ENCODE measurements at places on chromosomes 12 and 14.
A peak's percentile ranks its signal among the peaks of the same experiment; 100 is the strongest.

- no peak for DNase-seq
Observed at GRCh38 chr12:99110868-99111267, 465.8 kb downstream of the APAF1 start.

DNA sequence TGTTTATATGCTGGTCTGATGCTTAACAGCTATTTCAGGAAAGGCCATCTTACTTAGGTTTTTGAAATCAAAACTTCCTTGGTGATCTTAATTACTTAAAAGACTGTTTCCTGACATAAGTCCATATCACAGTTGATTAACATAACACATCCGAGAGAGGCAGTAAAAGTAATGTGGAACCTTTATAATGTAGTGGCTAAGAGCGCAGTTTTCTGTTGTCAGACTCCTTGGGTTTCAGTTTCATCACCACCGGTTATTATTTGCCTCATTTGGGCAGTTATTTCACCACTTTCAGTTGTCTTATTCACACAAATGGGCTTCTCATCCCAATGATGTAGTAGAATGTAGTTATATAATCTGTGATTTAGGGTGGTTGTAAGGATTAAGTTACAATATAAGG, 30.9 kb downstream of the TBC1D15 start:
- DNase-seq, result no peak

- no peak for DNase-seq
Observed at GRCh38 chr12:130664252-130664651, 51.8 kb downstream of the RIMBP2 start.

DNA sequence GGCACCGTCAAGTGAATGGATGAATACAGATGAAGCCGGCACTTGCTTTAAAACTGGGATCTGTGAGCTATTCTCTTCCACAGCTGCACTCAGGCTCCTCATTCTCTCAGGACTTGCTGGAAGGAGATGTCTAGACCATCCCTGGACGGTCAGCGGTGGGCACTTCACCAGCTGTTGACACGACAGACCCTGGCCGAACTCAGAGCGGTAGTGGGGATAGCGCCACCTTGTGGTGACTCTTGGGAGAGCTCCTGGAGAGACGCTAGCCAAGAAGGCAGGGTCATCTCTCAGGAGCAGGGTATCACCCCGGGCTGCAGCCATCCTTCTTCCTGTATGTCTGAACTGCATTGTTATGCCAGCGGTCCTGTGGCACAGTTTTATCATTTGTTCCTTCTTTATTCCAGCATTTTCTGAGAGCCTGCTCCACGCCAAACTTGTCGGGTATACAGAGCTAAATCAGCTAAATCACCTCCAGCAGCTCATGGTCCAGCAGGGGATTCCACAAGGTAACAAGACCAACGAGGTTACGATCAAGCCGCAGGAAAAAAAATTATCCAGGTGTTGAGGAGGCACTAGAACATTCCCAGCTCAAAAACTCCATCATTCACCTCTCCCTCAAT, 10.0 kb downstream of the WNT1 start:
- DNase-seq, result peak; percentile 87

GRCh38 chr12:66744956-66745383, 66.1 kb upstream of the GRIP1 start:
- DNase-seq, result no peak

DNA sequence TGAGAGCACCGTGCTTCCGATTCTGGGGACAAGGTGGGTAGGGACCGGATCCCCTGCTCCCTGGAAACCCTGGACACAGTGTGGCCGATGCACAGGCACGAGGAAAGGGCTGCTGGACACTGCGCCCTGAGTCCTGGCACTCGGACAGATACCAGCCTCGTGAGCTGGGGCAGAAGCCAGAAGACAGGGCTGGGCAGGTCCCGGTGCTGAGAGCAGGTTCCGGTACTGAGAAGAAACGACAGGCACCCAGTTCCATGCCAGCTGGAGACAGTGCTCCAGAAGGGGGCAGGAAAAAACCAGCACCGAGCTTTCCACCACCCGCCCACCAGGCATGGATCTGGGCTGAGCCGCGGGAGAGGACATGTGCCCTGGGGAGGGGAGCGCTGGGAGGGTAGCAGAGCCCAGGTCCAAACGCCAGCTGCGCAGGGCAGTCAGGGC, 6.5 kb downstream of the XRCC3 start:
- no peak for DNase-seq

- no peak for DNase-seq
Observed at GRCh38 chr12:12975322-12976077, 23.5 kb upstream of the GPRC5D start.
